Stimulated activated effector memory CD8-positive, alpha-beta T cell treated with anti-CD3 and anti-CD28 coated beads, Interleukin-12 subunit alpha, Interleukin-12 subunit beta, amount 100 ng/mL, for 72 hours (primary cell): ENCODE measurements at places on chromosomes 12 and 14.

DNA sequence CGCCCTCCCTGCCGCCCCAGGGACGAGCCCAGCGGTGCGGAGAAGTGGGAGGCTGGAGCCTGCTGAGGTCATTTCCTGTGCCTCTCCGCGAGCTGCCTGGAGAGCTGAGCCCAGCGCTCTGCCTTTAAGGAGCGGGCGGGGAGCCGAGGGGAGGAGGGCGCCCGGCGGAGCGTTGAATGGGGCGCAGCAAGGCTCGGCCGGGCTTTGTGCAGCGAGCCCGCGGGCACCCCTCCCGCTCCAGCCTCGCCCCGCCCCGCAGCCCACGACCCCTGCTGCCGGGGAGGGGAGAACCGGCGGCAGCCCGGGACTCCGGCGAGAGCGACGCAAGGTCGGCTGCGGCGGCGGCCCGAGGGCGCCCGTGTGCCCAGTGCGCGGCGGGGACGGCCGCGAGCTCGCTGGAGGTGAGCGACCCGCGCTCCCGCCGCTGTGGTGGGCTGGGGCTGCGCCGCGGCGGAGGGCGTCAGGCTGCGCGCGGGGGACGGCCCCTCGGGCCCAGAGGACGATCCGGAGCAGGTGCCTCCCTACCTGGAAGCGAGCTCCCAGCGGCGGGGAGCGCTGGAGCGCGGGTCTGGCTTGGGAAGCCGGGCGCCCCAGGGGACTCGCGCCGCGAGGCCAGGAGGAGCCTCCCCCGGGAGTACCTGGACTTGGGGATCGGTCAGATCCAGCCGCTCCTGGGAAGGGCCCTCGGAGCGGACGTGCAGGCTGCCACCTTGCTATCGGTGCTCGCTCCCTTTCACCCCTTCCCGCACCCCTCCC lies at the start of gene PLEKHH1:
PLEKHH1 (plus strand) TSS at position 293 of the 756 bp plus-strand sequence. CDS start 8,578 bp downstream, outside the sequence.
- peak; percentile 68 for DNase-seq

DNA sequence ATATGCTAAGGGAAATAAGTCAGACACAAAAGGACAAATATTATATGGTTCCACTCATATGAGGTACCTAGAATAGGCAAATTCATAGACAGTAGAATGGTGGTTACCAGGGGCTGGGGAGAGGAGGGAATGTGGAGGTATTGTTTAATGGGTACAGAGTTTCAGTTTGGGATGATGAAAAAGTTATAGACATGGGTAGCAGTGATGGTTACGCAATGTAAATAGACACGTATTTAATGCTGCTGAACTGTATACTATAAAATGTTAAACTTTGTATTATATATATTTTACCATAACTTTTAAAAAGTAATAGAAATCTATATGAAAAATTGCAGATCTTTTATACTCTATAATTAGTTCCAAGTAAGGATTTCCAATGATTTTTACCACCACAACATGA lies 71.2 kb downstream of the CDK17 start:
- no peak for DNase-seq

DNA sequence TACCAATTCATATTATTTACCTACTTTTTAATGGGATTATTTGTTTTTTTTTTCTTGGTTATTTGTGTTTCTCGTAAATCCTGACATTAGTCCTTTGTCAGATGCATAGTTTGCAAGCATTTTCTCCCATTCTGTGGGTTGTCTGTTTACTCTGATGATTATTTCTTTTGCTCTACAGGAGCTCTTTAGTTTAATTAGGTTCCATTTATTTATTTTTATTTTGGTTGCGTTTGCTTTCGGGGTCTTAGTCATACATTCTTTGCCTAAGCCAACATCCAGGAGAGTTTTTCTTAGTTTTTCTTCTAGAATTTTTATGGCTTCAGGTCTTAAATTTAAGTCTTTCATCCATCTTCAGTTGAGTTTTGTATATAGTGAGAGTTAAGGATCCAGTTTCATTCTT lies 289.9 kb downstream of the AKAP6 start:
- DNase-seq = no peak

GRCh38 chr12:128791395-128792322 lies 32.1 kb downstream of the SLC15A4 start:
- DNase-seq = no peak

- DNase-seq = no peak
These were observed 613.8 kb downstream of the VRK1 start for GRCh38 chr14:97410667-97411620.

GRCh38 chr12:100845095-100845494 lies 50.5 kb downstream of the ANO4 start:
- no peak for DNase-seq

DNA sequence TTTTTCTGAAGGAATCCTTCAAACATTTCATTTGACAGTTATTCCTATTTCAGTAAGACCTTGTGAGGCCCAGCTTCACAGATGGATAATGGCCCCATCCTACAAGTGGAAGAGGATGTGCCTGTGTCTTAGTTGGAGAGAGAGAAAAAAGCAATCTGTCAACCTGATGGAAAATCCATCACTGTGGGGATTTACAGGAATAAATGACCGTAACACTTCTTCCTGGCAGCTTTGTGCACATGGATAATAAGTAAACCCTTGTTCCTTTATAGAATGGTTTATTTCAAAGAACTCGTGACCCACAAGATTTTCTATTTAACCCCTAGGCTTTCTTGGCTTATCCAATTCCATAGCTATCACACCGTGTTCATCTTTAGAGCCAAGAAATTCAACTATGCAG lies 121.4 kb upstream of the PCED1B start:
- no peak for DNase-seq

DNA sequence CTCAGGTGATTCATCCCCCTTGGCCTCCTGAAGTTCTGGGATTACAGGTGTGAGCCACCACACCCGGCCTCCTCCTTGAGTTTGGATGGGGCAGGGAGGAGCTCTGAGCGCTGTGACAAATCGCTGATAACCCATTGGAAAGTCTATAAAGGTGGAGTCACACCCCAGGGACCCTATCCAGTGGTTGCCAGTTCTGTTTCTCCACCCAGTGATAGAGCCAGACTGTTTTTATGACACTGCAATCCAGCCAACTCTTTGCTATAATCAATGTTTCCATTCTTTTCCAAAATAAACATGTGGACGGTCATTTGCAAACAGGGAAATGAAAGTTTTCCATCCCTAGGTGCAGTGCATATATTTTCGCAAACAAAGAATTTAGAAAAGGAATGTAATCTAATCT lies 142.0 kb upstream of the PELI2 start:
- DNase-seq = no peak

DNA sequence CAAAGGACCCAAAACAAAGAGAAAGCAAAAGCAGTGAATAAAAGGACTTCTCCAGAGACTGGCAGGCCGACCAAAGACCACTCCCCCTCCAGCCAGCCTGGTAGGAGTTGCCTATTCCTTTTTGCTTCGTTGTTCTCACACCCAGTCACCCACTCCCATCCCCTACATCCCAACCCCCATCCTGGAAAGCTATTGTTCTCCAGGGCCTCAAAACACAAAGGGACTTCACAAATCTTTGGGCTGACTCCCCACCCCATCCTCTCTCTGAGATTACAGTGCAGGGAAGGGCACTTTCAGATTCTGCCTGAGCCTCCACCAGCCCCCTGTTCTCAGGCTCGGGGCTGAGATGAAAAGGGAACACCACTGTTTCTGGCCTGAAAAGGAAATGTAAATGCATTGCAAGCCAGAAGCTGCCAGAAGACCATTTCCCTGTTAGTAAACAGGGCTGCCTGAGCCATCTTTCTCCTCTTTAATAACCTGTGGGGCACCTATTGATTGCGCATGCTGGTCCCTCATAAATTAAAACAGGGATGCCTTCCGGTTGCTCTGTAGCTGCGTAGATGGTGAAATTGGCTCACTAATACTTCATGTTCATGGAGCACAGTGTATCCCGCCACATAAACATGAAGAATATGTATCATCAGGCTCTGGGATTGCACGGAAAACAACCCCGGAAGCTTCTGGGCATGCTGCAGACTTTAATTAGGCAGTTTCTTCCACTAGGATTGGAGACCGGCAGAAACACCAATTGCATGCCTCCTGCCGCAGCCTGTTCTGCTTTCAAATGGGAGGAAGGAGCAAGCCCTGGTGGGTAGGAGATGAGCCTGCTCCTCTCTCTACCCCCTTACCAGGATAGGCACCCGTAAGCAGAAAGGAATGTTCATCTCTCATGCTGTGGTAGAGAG lies 130.3 kb upstream of the FUT8 start:
- no peak for DNase-seq

GRCh38 chr14:76599141-76599540 lies 162.1 kb upstream of the VASH1 start:
- DNase-seq = no peak

GRCh38 chr14:105317546-105317945 lies 3.0 kb downstream of the PACS2 start:
- no peak for DNase-seq

DNA sequence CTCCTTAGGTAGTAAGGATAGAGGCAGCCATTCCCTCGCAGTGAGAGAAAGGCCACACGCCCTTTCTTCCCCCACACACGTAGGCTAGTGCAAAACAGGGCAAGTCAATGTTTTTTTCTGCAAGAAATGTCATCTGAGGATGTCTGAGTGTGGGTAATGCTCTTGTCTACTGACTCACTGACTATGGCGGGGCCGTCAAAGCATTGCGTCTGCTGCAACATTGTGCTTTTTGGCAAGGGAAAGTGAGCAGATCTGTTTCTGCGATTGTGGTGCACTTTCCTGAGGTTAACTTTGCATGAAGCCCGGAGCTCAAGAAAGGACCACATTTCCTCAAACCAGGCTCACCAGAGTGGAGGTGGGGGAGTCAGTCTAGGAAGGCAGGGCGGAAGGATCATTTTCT lies 181.6 kb upstream of the GZMB start:
- no peak for DNase-seq

DNA sequence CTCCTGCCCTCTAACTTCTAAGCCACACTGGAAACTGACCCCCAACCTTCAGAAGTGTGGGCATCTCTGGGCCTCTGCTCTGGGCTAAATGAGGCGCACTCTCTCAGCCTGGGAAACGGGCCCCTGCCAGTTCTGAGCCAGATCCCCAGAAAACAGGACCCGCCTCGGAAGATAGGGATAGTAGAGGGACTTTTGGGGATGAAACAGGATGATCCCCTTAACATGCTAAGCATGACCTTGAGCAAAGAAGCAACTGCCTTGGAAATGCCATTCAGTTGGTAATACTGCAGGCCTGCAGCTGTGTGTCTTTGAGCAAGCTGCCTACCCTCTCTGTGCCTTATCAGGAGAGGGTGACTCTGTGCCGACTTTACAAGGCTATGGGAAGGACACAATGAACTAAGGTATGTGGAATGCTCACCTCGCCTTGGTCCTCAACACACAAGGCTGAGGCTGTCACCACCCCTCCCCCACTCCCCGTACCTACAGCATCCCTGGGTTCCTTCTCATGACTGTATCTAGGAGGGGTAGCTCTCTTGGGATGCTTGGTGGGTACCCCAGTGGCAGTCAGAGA lies 54.0 kb downstream of the NCOR2 start:
- DNase-seq = no peak

- no peak for DNase-seq
These were observed 8.5 kb upstream of the AK7 start for GRCh38 chr14:96383445-96383844.

GRCh38 chr12:93060666-93061472 lies 131.8 kb upstream of the EEA1 start:
- no peak for DNase-seq
